ENCODE measurements at places on chromosomes 6 and 20.

GRCh38 chr6:63640062-63640461 is 4.5 kb downstream of the PHF3 start:
- peak; percentile 75 for DNase-seq

DNA sequence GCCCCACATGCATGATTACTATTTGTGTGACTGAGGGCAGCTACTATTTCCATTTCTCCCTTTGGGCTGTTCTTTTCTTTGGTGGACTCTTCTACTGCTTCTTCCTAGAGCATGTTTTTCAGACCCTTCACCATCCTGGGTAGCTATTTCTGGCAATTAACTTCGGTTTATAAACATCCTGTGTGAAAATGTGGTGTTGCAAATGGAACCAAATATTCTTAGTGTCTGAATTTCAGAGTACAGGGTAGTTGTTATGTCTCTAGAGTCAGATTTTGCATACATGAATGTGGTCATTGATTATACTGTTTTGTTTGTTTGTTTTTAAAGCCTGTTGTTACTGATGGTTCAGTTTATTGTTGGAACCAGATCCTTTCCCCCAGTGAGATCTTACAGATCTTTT is 49.7 kb downstream of the PROKR2 start:
- no peak for DNase-seq

- no peak for DNase-seq
Observed at GRCh38 chr20:5122873-5123260, 3.1 kb upstream of the PCNA start.

DNA sequence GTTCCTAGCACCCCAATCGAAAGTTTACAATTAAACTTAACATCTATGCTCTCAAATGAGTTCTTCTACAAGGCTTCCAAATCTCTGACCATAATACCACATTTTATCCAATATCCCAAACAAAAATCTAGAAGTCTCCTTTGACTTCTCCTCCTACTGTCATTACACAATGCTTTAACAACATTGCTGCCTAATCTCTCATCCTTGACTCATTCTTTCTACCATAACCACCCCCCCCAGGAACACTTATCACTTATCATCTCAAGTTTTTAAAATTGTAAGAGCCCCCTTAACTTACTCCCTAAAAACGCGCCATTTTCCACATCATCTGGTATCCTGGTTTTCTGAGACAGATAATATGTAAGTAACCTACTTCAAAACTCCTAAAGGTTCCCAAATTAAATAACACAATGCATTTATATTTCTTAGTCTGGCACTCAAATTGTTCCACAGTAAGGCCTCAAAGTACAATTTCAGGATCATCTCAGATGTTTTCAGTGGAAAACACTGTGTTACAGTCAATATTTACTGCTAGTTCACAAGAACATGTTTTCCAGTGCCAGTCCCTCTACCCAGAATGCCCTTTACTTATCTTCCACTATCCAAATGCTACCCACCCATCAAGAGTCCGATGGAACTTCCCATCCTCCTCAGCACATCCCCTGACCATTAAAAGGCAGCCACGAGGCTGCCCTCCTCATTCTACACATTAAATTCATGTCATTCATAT is 308.2 kb upstream of the THEMIS start:
- DNase-seq, result peak; percentile 50

GRCh38 chr6:126010040-126010439 is 23.7 kb downstream of the TRMT11 start:
- no peak for DNase-seq

- DNase-seq, result no peak
Observed at GRCh38 chr6:163405412-163406309, 8.9 kb upstream of the QKI start.

GRCh38 chr6:88290411-88290810 is 124.3 kb upstream of the CNR1 start:
- DNase-seq, result no peak

GRCh38 chr6:106119546-106119945 is 33.4 kb downstream of the PRDM1 start:
- no peak for DNase-seq

GRCh38 chr6:88913471-88913870 is 49.9 kb downstream of the RNGTT start:
- no peak for DNase-seq

GRCh38 chr6:36387440-36388303 is at the start of gene ETV7:
Gene ETV7 (minus strand): TSS chr6:36387669. CDS start chr6:36387541, 128 bp downstream.
- DNase-seq, result no peak

DNA sequence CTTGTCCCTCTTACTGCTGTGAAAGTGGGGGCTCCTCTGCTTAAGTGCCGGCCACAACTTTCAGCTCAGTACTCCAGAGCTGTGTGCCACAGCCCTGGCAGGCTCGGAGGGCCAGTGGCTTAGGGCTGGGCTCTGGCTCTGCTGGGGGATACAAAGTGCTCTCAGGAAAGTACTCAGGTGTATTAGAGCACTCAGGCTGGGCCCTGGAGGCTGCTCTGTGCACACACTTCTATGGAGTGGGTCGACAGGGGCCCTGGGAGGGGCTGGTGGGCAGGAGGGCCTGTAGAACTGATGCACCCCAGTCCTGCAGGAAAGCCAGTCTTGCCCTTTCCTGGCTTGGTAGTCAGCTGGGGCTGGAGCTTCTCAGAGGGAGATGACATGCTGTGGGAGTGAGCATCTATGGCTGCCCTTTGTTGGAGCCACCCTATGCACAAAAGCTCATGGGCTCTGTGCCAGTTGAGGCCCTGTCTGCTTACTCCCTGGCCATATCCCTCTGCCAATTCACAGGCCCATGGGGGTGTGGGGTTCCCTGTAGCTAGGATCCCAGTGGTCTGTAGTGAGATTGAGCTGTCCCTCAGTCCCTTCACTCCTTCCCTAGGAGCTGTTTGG is 22.0 kb downstream of the CENPW start:
- no peak for DNase-seq

DNA sequence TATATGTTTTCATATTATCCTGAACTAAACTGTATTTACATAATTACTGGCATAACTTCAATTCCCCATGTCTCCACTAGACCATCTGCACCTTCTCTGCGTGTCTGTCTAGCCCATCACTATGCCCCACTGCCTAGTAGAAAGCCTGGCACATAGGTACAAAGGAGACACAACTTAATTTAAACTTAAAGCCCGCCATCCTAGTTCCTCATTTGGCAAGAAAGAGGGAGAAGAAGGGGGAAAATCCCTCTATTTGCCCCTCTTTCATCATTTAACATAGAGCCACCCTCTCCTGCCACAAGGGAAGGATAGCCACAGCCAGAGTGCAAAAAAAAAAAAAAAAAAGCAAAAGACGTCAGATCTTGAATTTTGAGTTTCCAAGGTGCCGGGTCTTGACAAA is 1.8 kb downstream of the PKIG start:
- DNase-seq, result no peak

- peak; percentile 60 for DNase-seq
Observed at GRCh38 chr6:26187981-26188635, 100.9 kb downstream of the HFE start.

DNA sequence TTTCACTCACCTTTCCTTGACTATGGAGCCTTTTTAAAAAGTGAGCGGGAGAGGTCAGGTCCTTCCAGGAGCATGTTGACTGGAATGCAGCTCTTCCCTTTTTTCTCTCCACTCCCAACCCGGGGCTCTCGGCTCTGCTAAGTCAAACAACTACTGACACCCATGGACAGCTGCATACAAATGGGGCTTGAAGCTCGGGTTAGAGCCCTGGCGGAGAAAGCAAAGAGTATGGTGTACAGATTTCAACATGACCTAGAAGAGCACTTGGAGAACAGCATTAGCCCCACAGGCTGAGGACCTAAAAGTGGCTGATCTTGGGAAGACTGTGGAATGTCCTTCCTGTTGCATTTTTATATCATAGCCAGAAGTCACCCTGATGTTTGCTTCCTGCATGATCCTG is 162.0 kb upstream of the STMND1 start:
- DNase-seq, result no peak

DNA sequence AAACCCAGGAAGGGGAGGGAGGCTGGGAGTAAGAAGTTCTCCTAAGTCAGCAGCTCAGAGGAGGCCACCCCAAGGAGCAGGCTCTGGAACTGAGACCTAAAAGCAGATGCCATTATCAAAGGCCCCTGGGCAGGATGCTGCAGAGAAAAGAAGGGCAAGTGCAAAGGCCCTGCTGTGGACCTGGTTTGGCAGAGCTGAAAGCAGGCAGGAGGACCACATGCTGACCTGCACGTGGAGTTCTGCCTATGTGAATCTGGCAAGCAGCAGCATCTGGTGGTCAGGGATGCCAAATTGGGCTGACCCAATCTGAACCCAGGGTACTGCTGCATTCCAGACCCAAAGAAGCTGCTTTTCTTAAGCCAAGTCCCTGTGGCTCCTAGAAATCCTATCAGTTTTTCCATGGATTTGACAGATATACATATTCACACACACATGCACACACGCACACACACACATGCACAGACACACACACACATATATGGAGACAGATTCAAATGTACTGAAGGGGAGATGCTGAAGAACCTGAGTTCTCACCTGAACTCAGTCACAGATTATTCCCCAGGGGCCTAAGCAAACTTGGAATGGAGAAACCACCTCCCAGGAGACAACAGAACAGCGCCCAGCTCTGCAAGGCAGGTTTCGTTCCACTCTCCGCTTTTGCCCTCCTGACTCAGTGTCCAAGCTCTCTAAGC is 119.9 kb downstream of the FOXA2 start:
- no peak for DNase-seq

DNA sequence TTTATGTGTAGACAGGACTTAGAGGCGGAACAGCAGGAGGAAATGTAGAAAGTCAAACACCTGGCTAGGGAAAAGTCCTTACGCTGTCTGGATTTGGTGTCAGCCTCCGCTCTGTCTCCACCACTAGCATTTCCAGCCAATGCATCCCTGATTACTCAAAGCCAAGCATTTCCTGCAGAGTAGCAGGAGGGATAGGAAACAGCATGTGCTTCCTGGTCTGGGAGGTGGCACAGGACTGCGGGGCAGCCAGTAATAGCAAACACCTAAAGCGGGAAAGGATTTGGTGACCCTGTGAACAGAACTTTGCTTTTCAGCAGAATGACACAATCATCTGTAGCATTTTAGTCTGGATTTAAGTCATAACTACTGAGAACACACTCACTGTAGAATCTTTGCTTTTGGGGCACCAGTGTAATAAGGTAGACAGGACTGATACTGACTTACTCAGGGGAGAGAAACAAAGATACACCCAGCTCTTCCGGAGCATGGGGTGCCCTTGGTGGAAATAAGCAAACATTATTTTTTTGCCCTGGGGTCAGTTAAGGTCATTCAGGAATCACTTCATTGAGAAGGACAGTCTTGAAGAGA is 133.3 kb upstream of the AHI1 start:
- no peak for DNase-seq

- DNase-seq, result peak; percentile 57
Observed at GRCh38 chr6:72031471-72031870, 145.1 kb downstream of the RIMS1 start.

DNA sequence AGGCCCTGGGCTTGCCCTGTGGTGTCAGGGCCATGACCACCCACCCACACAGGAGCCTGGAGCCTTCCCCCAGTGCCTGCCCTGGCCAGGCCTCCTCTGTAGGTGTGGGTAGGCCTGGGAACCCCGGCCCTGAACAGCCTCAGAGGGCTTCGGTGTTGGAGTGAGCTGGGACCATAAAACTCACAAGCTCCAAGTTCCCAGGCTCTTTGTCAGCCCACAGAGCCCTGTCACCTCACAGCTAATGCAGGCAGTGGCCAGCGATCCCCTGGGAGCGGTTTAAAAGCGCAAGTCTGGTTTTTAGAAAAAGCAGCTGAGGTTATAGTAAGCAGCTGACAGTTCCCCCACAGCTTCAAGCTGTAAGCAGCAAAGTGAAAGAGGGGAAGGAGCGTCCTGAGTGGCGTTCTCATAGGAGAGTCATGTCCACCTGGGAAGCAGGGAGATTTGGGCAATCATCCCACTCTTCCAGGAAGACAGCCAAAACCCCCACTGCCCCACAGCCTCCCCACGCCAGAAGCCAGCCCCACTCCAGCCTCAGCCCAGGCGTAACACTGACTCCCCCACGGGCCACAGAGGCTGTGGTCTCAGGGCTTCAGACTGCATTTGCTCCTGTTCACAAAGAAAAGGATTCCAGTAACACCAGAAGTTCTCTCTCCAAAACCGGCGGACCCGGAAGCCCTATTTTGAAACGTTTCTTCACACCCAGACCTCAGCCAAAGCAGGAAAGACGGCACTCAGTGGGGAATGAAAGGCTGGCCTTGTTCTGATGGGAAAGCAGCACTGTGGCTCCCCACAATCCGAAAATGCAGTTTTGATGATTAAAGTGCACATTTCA is 34.3 kb upstream of the FOXC1 start:
- DNase-seq, result no peak

GRCh38 chr6:52407467-52407866 is 12.7 kb upstream of the EFHC1 start:
- DNase-seq, result peak; percentile 68

DNA sequence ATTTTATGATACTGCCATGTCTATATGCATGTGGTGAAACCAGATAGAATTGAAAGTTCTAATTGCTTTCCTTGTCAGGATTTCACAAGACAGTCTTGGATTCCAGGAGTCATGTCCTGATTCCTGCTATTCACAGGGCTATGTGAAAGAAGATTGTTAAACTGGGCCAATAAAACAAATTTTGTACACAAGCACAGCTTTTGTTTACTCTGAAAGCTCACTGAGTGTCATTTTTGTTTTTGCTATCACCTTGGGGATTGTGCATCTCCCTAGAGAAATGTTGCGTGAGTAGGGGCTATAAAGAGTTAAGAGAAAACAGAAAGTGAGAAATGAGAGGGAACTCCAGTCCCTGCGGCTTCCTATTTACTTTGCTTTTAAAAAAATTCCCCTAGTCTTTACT is 627.5 kb downstream of the PKHD1 start:
- no peak for DNase-seq

GRCh38 chr6:82521861-82522260 is 158.2 kb downstream of the TPBG start:
- DNase-seq, result no peak

DNA sequence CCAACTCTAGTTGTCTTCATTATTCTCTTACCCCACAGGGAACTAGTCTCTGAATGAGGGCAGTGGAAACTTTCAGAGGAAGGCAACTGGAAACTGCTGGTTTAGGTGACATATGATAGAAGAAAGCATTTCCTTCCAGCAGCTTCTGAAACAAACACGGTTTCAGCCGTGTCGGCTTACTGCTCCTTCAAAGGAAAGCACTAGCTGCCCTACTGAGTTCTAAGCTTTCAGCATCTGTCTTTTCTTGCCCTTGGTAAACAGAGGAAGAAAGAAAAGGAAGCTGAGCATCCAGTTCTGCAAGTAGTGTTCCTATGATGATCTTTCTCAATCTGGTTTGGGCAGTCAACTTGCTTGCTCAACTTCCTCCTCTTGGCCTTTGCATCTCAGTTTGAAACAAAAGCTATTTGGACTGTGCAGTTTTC is 117.5 kb upstream of the CEP85L start:
- no peak for DNase-seq

DNA sequence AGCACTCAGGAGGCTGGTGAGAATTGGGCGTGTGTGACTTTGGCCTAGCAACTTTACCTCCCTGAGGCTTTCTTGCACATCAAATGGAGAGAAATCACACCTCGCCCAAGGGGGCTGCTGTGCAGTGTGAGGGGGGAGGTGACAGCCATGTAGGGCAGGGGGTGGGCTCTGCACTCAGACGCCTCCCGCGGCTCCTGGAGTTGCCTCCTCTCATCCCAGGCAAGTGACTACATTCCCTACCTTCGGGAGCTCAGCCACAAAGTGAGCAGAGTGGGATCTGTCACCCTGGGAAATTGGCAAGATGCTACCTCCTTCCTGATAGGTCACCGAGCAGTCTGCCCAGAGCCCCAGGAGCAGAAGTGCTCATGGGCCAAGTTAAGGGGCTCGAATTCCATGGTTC is 56.0 kb downstream of the GCNT2 start:
- no peak for DNase-seq
